ENCODE measurements at places on chromosomes 13 and 19. TPM values are rescaled to one million over a fixed set of nuclear protein-coding genes. Genes with fewer than 3 reads are reported as not detected.

DNA sequence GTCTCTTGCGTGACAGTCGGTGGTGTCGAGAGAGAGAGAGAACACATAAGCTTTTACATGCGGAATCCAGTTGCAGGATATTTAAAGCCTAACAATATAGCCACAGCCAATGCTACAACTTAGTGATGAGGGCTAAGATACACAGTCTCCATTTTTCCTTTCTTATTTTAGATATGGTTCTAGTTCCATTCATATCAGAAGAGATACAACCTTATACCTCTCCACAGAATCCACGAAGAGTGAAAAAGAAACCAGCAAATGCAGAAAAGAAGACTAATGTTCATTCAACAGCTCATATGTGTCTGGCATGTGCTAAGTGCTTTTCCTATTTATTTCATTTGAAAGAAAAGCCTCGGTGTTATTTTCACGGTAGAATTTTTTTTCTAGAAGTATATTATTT, 249.0 kb upstream of the SLITRK1 start:
- DNase-seq: no peak

- DNase-seq: no peak
Measured at GRCh38 chr19:1363599-1363998, 20.1 kb upstream of the NDUFS7 start.

GRCh38 chr13:45926741-45927140, 75.2 kb upstream of the SIAH3 start:
- DNase-seq: no peak

DNA sequence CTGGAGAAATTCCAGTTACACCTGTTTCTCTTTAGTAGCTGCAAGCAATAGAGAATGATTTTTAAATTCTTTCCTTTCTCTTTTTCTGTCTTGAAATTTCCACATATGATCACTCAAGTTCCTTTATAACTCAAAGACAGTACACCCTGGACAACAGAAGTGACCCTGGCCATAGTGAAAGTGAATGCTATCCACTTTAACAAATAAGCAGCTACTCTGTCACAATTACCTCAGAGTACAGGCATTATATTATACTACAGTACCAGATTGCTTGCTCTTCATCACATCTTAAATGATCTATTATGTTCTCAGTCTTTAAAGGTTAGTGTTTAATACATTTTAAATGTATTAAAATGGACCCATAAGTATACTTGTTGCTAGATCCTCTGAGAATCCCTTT, 136.2 kb downstream of the KLF12 start:
- DNase-seq: no peak

GRCh38 chr13:26663791-26664190, 96.8 kb downstream of the GPR12 start:
- DNase-seq: no peak

DNA sequence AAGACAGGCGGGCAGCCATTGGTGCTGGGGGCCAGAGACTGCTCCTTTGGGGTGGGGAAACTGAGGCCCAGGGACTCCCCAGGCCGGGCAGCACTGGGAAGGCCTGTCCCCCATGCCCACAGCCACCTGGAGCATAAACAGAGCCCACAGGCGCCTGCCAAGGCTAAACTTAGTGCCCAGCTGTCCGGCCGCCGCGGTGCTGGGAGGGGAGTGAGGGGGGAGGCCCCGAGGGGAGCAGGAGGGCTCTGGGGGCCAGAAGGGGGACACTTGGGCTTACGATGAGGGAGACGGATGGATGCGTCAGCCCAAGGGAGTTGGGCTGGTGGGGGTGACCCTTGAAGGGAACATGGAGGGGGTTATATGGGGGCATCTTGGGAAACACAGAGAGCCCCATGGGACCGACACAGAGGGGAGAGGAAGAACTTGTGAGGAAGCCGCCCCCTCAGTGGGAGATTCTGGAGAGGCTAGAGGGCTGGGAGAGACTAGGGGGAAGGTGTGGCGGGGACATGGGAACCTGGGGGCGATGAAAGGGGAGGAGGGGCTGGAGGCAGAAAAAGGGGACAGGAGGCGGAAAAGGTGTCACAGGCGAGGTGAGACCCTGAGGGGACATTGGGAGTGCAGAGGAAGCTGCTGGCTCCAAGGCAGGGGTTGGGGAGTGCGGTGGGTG, 2.2 kb downstream of the CERS1 start:
- no peak for DNase-seq

DNA sequence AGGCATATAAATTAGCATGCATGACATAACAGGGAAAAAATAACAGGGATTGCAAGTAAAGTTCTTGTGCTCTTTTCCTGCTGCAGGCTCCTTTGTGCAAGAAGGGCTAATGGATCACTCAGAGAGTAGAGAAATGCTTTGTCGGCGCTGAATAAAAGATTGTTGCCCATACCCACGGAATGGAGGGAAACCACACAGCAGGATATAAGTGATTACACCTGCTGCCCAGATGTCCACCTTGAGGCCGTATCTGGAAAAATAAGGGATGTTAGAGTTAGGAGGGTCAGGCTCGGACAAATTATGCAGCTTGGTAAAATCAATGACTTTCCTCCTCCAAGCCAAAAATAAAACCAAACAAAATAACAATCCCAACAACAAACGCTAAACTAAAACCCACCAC, 322.3 kb downstream of the DCLK1 start:
- no peak for DNase-seq

DNA sequence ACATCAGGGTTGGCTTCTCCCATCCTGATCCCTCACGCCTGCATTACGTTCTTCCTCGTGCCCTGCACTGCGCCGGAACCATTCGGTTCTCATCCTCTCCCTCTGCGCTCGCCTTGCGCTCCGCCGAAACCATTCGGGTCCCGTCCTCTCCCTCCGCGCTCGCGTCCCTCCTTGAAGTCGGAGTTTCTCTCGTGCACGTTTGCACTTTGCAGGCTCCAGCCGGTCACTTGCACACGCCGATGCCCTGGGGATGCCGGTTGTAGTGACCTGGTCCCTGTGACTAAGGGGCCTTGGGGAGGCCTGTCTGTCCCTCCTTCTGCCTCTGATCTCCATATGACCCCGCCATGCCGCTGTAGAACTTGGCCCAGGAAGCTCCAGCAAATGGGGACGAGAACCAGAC, 265.8 kb downstream of the TEX29 start:
- no peak for DNase-seq

DNA sequence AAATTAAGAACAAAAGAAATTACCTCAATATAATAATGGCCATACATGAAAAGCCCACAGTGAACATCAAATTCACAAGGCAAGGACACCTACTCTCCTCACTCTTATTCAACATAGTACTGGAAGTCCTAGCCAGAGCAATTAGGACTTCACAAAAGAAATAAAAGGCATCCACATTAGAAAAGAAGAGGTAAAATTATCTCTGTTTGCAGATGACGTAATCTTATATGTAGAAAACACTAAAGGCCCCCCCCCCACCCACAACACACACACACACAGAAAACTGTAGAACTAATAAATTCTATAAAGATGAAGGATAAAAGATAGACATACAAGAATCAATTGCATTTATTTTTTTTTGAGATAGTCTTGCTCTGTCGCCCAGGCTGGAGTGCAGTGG, 25.5 kb upstream of the LATS2 start:
- no peak for DNase-seq

DNA sequence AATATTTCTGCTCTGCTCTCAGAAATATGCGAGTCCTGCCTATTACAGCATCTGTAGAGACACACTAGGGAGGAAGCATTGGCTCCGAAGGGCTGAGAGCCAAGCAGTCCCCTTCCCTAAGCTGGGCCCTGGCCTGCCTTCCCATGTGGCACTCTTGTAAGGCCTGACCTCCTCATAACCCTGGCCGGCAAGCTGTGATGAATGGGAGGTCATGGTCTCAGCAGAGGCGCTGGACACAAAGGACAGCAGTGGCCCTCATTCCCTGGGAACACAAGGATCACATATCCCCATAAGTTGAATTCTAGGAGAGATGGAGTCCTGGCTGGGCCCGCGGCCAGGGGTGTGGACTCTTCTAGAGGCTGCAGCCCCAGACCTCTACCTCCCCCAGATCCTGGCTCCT, 483.3 kb downstream of the ZNF536 start:
- no peak for DNase-seq

DNA sequence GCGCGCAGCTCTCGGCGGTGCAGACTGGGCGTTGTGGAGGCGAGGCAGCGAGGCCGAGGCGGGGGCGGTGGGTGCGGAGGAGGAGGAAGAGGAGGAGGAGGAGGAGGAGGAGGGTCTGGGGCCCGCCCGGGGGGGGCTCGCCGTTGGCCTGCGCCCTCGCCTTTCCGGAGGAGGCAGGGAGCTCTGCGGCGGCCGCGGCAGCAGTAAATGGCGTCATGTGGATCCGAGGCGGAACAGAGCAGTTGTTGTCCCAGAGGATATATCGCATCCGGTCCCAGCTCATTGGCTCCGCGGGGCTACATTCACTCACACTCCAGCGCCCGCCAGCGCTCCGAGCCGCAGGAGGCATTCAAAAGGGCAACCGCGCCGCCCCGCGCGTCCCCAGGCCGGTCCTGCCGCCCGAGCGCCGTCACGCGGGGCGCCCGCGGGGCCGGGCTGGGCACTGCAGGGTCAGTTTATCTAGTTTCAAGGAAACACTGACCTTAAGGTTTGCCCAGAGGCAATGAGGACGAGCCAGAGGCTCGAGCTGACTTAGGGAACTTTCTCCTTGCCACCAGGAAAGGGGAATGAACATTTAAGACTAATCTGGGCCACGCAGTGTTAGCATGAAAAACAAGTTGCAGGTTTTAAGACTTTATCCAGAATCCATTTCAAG, at the start of gene SPRY2:
Gene SPRY2 (minus strand): TSS at position 26 of the 655 bp plus-strand sequence. CDS start 3,421 bp downstream, outside the sequence.
- peak; percentile 89 for DNase-seq

DNA sequence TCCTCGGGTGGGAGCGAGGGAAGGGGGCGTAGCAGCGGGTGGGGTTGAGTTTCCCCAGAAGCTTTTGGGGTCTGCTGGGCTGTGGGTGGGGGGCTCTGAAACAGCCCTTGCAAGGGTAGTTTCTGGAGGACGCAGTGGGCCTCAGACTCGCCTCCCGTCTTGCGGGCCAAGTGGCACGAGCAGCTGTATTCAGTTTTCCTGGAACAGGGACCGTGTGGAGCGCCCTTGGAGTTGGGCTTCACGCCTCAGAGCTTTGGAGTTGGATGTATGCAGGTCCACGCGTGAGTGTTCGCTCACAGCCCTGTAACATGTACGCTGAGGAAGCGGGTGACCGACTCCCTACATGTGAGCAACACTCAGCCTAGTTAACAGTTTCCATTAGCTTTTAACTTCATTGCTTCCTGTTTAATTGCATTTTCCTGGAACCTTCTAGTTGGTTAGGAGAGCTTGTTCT, 603 bp downstream of the TM9SF2 start:
- no peak for DNase-seq

DNA sequence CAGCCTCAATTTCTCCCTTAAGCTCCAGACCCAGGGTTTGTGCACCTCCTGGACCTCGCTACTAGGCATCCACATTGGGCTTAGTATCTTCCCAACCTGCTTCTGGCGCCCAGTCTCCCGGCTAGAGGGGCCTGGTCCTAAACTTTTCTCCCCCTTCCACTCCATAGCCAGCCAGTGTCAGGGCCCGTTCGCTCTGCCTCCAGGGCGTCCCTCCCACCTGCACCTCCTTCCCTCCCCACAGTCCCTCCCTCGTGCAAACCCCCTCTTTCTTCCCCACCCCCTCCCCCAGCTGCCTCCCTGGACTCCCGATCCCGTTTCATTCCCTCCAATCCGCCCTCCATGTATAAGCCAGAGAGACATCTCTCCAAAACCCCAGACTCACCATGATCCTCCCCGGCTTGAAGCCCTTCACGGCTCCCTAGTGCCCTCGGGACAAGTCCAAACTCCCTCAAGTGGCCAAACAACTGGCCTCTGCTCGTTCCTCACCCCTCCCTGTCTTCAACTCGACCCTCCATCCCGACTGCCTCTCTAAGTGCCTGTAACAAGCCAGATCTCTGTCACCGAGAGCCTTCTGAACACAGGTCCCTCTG, 997 bp upstream of the SAMD4B start:
- peak; percentile 48 for DNase-seq

DNA sequence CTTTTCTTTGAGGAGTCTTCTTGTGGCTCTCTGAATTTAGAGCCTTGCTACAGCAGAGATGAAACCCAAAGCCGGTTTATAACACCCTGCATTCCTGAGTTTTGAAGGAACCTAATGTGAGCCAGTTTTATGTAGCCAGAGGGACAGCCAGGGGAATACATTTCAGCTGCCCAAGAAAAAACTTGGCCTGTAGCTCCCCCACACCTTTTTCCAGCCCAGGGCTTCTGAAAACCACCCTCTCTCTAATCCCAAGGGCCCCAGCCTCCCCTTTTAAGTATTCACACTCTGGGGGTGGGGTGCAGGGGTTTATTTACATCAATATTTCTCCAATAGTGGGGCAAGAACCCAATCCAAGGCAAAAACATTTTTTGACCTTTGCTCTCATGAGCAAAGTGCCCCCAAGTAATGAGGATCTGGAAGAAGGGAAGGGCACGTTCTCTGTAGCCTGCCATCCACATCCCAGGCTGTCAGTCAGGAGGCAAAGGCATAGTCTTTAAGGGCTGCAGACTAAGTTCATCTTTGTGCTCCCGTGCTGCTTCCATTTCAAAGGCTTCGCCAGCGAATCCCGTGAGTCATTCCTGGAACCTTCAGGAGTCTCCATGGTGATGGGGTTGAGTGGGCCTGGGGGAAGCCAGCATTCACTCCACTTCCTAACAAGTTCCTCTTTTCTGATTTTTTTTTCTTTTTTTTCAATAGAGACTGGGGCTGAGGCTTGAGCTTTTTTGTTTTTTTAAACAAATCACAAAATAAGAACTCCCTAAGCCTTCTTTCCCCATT, 33.2 kb upstream of the MEDAG start:
- peak; percentile 60 for DNase-seq

- DNase-seq: no peak
Measured at GRCh38 chr13:94480672-94481145, 1.2 kb upstream of the DCT start.

DNA sequence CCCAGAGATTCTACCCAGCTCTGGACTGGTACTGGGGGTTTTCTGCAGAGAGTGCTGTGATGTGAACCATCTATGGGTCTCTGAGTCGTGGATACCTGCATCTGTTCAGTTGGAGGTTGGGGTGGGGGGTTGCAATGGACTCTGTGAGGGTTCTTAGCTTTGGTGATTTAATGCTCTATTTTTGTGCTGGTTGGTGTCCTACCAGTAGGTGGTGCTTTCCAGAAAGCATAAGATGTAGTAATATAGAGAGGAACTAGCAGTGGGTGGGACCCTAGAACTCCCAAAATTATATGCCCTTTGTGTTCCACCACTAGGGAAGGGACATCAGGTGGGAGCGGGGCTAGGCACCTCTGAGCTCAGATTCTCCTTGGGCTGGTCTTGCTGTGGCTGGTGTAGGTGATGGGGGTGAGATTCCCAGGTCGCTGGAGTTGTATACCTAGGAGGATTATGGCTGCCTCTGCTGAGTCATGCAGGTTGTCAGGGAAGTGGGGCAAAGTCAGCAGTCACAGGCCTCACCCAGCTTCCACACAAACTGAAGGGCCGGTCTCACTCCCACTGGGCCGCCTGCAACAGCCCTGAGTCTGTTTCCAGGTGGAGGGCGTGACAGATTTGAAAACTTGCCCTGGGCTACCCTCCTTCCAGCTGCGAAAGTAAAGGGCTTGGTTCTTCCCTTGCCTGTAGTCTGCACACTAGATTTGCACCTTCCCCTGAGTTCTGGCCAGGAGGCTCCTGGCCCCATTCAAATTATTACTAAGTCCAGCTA, 573.0 kb upstream of the SLITRK1 start:
- no peak for DNase-seq

Gene TINCR
- 0.31 TPM for total RNA-seq

Gene ACTMAP
- 0.31 TPM for total RNA-seq

Gene FBXW9
- 6.4 TPM for total RNA-seq

Gene CEACAM7
- not detected for total RNA-seq

Gene TEX29
- total RNA-seq: not detected

Gene IFNL1
- not detected for total RNA-seq

Gene ZNF835
- total RNA-seq: 7.8 TPM

Gene MARCHF2
- total RNA-seq: 52.3 TPM

Gene PET100
- 14.7 TPM for total RNA-seq

Gene PLK5
- not detected for total RNA-seq

Gene FCHO1
- total RNA-seq: 24.6 TPM

Gene PPP1R12C
- 20.7 TPM for total RNA-seq

Gene SH2D3A
- not detected for total RNA-seq

Gene SMAD9
- total RNA-seq: 20.1 TPM
